Kidney capillary endothelial cell (primary cell): ENCODE measurements at places on chromosomes 5 and 9.

DNA sequence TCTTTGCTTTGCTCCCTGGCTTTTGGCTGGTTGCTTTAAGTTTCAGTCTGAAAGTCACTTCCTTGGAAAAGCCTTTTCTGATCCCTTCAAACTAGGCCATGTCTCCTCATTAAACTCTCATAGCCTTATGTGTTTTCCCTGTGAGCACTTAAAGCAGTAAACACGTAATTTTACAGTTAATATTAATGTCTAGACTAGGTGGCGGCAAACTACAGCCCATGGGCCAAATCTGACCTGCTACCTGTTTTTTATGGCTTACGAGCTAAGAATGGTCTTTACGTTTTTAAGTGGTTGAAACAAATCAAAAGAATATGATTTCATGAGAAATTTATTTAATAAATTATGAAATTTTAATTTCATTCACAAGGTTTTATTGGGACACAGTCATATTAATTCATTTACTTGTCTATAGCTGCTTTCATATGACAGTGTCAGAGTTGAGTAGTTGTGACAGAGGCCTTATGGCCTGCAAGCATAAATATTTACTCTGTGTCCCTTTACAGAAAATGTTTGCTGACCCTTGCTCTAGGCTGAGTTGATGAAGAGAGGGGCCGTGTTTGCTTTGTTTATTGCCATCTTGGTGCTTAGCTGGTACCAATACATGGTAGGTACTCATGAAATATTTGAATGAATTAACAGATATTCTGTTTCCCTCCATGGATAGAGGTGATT, 7.4 kb downstream of the SLC44A1 start:
- no peak for DNase-seq

GRCh38 chr9:124191691-124192395, 65.9 kb upstream of the NEK6 start:
- no peak for DNase-seq

GRCh38 chr9:18428661-18429060, 45.3 kb upstream of the ADAMTSL1 start:
- DNase-seq, result no peak

- DNase-seq, result no peak
These were observed 46.4 kb downstream of the PKD2L2 start for GRCh38 chr5:137935694-137936093.

GRCh38 chr5:180670586-180671359, 21.4 kb upstream of the FLT4 start:
- DNase-seq, result peak; percentile 64

GRCh38 chr5:143023411-143024096, 253.4 kb downstream of the ARHGAP26 start:
- DNase-seq, result no peak

DNA sequence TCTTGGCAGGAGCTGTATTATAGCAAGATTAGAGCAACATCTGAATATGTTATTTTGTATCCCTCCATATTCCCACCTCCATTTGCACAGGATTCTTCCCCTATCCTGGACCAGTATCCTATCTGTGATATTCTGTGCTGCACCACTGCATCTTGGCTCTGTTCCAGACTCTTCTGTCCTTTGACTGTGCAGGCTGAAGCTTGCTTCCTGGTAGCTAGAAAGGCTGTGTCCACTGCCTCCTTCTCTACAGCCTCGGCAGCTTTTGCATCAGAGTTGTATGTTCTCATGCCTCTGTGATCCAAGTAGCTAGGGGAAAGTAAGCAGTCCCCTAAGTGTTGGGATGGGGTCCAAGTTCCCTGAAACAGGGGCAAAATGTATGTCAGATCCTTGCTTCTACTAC, 104.1 kb downstream of the GAS1 start:
- no peak for DNase-seq

- no peak for DNase-seq
These were observed 100.4 kb downstream of the IRX2 start for GRCh38 chr5:2651116-2651515.

GRCh38 chr9:87513880-87514535, 16.3 kb downstream of the DAPK1 start:
- no peak for DNase-seq

DNA sequence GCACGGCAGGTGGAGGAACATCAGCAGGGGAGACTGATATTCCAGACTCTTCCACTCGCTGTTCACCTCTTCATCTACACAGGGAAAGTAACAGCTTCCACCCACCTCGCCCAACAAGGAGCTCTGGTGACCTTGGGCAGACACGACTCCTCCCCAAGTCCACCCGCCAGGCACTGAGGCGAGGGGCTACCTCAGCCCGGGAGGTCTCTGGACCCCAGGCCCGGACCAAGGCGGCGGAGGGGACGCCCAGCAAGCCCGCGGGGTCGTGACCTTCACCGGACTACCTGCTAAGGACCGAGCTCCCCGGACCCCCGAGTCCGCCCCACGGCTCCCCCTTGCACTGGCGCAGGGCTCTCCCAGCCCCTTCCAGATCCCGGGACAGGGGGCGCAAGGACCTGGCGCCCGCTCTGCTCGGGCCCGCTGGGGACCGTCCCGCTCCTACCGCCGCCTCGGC, 70.2 kb upstream of the LPCAT1 start:
- DNase-seq, result no peak

DNA sequence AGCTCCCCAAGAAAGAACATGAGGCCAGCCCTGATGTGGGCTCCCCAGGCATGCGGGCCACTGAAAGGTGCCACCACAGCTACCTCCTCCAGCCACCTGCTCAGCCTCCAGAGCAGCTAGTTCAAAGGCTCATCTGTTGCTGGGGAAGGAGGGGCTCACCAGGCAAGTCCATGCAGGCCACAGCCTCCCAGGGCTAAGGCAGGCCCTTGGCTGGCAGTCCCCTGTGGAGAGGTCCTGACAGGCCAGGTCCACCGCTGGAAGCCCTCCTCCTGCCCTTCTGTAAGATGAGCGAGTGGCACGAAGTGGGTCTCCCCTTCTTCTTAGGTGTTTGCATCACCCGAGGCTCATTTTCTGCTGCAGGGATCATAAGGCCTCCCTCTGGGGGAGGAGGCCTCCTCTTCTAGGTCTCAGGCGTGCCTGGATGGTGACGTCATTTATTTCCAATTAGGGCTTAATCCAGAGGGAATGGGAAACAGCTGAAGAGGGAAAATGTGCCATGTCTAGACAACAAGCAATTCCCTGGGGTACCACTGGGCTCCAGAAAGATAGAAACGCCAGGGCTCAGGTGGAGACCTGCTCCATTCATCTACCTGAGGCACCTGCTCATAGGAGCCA, 91.6 kb downstream of the CFAP90 start:
- no peak for DNase-seq

DNA sequence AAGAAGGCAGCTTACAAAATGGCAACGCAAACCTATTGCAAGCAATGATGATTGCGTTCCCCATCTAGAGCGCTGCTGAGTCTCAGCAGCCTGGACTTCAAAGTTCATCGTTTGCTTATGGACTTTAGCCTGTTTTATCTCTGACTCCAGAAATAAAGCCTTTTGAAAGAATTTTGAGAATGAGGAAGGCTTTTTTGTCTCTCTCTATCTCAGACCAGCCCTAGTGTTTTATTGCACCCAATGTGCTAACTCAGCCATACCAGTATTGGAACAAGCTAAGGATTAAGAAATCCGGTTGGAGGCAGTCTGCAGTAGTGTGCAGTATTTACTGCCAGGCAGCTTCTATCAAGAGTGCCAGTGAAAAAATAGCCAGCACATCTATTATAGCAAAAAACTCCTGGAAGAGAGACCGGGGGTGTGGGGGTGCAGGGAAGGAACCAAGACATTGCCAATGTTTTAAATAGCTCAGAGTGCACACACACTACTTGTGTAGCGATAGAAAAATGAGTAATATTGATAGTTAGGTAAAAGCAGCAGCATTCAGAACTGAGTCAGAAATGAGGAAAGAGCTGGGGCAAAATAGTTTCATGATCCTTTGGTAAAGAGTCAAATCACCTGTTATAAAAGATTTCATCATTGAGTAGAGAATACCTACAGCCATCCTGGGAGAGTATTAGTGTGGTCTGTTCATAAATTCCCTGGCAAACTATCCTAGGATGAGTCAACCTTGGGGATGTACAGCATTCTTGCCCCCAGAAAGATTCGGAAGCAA, 219.0 kb downstream of the ZNF608 start:
- DNase-seq, result no peak

DNA sequence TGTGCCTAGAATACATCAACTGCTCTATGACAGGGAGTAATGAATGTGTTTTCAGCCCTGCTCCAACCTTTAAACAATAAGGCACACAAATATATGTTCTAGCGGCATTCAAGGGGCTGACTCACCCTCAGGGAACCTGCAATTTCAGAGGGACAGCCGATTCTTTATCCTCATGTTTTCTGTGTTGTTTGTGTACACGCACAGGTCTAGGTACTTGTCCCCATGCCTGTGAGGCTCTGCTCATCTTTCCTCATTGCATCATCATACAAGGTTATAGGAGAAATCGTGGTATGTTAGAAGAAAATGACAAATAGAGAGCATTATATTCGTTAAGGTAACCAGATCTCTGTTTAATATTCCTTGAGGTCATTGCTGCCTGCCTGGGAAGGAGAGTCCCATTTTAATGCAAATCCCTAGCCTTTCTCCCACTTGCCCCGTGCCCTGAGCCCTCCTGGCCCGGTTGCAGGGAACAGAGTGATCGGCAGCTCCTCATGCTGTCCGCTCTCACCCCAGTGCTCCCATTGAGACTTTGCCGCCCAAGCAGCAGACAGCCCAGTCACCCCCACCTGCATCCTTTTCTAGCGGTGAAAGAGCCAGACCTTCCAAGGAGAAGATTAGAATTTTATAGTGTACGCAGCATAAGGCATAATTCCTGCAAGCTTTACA, 14.6 kb downstream of the MAP1B start:
- no peak for DNase-seq

- no peak for DNase-seq
These were observed 48.0 kb upstream of the OSMR start for GRCh38 chr5:38797838-38798237.

DNA sequence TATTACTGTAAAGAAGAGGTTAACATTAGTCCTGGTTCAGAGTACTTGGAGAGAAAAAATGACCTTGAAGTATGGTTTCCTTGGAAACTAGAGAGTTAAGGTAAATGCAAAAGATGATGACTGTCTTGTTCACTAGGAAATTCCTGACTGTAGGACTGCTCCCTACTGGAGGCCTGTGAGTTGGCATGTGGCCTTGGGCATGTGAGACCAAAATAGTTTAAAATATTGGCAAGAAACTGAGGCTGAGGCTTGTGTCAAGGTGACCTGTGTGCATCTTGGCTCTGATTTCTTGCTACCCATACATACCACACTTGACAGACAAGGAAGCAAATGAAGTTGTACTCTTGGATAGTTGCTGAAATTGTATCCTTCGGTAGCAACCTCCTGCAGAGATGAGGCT, 96.5 kb downstream of the TARS1 start:
- DNase-seq, result no peak

DNA sequence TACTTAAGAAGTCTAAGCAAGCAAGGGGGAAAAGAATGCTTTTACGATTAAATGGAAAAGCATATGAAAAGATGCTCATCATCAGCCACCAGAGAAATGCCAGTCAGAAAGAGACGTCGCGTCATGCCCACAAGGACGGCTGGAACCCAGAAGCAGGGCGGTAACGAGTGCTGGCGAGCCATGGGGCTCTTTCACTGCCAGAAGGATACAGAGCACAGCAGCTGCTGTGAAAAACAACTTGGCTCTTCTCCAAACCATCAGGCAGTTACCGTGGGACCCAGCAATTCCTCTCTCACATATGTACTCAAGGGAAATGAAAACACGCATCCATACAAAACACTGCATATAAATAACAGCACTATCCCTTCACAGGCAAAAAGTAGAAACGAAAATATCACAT, 95.5 kb downstream of the CAMSAP1 start:
- no peak for DNase-seq

- no peak for DNase-seq
These were observed 22.9 kb downstream of the ADAMTS2 start for GRCh38 chr5:179322071-179323025.

- no peak for DNase-seq
These were observed 96.0 kb downstream of the HINT1 start for GRCh38 chr5:131068893-131069643.

DNA sequence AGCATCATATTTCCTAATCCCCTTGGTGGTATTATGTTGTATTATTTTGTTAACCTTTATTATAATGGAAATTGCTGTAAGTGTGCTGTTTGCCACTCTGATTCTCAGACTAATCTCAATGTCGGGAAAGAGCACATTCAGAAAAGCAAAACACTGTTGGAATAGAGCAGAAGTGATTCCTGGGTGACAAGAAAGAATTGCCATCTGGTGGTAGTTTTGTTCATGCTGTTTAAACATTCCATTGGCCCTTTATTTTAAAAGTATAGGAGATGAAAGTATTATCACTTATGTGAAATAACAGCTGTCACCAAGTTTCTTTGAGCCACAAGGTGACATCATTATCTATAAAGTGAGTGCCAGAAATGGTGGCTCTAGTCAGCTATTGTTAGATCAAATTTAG, 301.3 kb upstream of the SGCD start:
- DNase-seq, result no peak

DNA sequence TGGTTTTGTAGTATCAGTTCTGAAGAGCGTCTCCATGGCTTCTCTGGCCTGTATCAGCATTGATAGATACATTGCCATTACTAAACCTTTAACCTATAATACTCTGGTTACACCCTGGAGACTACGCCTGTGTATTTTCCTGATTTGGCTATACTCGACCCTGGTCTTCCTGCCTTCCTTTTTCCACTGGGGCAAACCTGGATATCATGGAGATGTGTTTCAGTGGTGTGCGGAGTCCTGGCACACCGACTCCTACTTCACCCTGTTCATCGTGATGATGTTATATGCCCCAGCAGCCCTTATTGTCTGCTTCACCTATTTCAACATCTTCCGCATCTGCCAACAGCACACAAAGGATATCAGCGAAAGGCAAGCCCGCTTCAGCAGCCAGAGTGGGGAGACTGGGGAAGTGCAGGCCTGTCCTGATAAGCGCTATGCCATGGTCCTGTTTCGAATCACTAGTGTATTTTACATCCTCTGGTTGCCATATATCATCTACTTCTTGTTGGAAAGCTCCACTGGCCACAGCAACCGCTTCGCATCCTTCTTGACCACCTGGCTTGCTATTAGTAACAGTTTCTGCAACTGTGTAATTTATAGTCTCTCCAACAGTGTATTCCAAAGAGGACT, 1.5 kb downstream of the GPR21 start:
- DNase-seq, result no peak

DNA sequence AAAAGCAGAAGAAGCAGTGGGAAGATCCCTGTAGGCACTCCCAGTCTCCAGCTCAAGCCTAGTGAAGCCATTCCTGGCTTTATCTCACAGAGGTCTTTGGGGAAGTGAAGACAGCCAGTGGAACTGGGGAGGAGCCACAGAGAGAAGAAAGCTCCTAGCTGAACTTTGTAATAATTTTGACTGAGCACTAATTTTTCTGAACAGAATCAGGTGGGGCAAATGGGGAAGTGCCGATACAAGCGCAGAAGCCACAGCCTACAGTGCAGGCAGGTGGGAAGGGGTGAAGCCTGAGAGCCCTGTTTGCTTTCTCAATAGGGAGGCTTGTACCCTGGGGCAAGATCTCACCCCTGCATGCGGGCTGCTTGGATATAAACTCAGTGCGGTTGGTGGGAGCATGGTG, 48.4 kb upstream of the SNAPC3 start:
- no peak for DNase-seq
